ENCODE measurements at places on chromosomes 16 and 17. TPM values are rescaled to one million over a fixed set of nuclear protein-coding genes. Genes with fewer than 3 reads are reported as not detected.

Gene SSTR5
- total RNA-seq, result not detected

Gene SLC25A11
- total RNA-seq, result 65.4 TPM

Gene AANAT
- total RNA-seq, result not detected

Gene BICDL2
- 10.4 TPM for total RNA-seq

Gene FSCN2
- total RNA-seq, result 1.9 TPM

Gene TNFRSF17
- not detected for total RNA-seq

Gene MYH8
- total RNA-seq, result not detected

Gene HIC1
- 3.0 TPM for total RNA-seq

Gene GCGR
- not detected for total RNA-seq

Gene NOB1
- total RNA-seq, result 26.6 TPM

Gene OR2C1
- 0.24 TPM for total RNA-seq

Gene SLC12A3
- total RNA-seq, result 0.96 TPM

Gene MCRIP2
- 55.4 TPM for total RNA-seq

Gene SPECC1
- total RNA-seq, result 69.6 TPM

Gene CD68
- 21.3 TPM for total RNA-seq

Gene MPV17L
- 0.72 TPM for total RNA-seq
